D721Med (cell line): ENCODE measurements at places on chromosomes 4 and X.

DNA sequence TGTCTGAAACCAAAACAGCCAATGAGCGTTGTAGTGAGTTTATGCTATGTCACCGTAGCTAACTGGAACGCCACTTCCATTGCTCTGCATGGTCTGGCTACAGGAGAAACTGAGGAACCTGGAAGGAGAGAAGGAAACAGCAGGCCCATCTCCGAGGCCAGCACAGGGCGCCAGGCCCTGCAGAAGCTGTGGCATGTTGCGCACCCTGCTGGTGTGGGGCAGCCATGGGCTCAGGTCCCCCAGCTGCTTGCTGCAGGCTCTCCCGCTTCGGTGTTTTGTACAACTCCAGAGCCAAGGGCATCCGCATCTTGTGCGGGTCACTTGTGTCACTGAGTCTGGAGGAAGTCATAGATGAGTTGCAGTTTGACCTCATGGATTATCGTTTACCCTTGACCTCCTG, 89.2 kb downstream of the AFAP1 start:
- no peak for DNase-seq

GRCh38 chr4:80767944-80768343, 262.6 kb upstream of the BMP3 start:
- DNase-seq: no peak

DNA sequence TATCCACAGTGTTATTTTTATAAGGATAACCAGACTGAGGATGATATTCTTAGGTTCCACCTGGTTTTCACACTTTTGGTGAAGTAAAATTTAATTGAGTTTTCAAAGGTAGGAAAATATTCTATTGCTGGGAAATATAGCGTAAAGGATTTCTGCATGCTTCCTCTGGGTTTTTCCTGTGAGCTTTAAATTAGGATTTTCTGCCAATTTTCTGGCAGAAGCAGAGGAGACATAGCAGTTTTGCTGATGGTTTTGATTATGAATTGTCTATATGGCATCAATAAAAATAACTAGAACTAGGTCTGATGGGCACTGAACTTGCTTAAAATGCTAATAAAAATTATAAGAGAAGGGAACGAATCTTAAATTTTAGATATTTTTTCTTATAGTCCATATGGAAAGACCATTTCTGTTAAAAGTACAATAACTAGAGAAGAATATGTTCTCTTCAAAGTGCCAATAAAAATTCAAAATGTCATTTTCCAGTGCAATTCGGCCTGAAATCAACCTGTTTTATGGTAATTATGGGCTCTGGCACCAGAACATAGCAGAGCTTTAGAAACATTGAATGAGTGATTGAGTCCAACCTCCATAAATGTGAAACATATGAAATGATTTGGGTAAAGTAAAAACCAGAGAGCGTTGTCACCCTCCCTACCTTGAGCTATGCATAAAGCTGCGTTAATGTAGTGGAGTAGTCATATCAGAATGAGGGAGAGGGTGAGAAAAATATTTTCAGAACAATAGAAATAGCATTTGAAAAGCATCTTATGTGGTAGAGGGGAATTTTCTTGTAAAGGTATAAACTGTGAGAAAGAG, 279.7 kb downstream of the SPRY1 start:
- no peak for DNase-seq

DNA sequence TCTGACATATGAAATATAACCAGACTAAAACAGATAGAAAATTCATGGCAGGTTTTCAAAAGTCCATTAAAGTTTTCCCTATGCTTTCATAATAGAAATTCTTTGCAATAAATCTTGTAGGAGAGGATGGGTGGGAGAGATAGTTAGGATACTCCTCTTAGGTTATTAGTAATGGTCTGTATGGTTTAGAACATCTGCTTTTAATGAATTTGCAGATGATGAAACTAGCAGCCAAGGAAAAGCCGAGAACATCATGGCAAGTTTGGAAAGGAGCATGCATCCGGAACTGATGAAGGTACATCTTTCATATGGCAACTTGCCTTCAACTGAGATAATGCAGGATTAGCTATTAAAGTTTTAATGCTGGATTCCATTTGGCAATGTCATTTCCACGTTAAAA, 70.7 kb downstream of the DOCK11 start:
- no peak for DNase-seq

DNA sequence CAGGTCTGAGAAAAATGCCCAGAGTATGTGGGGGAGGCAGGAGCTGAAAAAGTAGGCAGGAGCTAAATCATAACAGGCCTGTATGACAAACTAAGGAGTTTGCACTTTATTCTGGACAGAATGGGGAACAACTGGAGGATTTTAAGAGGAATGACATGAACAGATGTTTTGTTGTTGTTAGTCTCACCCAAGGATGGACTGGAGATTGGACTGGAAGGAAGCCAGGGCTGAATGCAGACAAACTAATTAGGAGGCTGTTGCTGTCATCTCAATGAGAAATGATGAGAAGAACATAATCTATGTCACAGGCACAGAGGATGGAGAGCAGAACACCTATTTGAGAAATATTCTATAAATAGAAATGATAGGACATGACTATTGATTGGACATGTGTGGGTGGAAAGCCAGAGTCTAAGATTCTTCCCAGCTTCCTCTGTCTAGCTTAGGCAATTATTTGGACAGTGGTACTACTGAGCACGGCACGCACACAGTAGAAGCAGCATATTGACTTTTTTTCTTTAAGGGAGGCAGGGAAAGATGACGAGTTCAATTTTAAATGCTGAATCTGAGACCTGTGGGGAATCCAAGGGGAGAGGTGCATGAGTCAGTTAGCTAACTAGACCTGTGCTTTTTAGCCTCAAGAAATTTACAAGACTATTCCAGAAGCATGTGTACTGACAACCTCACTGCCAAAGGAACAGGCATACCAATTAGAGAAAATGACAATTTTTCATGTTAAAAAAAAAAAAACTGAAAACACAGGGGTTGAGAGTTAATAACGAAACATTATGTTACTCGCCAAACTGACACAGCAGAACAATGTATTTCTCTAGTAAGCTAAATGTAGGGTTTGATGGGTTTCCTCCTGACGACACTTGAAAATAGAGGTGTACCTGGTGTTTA, 963 bp upstream of the USO1 start:
- DNase-seq: no peak
